IMR-90 (cell line): ENCODE measurements at places on chromosomes 2 and 18. TPM values are rescaled to one million over a fixed set of nuclear protein-coding genes. Genes with fewer than 3 reads are reported as not detected.

Gene CD226
- total RNA-seq: under 0.01 and 1.1 TPM in 2 replicates

Gene EPG5
- 104 and 114 TPM in 2 replicates for total RNA-seq

Gene FSHR
- total RNA-seq: not detected in 2 replicates

Gene HOXD12
- total RNA-seq: not detected in 2 replicates

Gene TSPYL6
- total RNA-seq: not detected in 2 replicates

Gene STEAP3
- total RNA-seq: 18.9 and 19.4 TPM in 2 replicates

Gene ITGB6
- total RNA-seq: under 0.01 TPM in 1 of 2 replicates, not detected in the other

Gene ALK
- not detected in 2 replicates for total RNA-seq

Gene STRADB
- 31.5 and 32.5 TPM in 2 replicates for total RNA-seq

Gene CAD
- 12.9 and 17.8 TPM in 2 replicates for total RNA-seq

Gene INO80D
- 4.5 and 5.0 TPM in 2 replicates for total RNA-seq

Gene PRKAG3
- not detected in 2 replicates for total RNA-seq

Gene PLGLB2
- total RNA-seq: 0.72 and 0.83 TPM in 2 replicates

Gene SPDYA
- total RNA-seq: not detected in 2 replicates

Gene IL1RL2
- 0.28 and 0.36 TPM in 2 replicates for total RNA-seq

Gene HOXD9
- total RNA-seq: not detected in 2 replicates

Gene TPO
- total RNA-seq: not detected in 2 replicates

Gene SEPTIN10
- 82.6 and 83.9 TPM in 2 replicates for total RNA-seq

Gene SGO2
- total RNA-seq: 6.3 and 16.9 TPM in 2 replicates

Gene RNU2-63P
- under 0.01 and 174 TPM in 2 replicates for total RNA-seq

Gene SERPINB4
- not detected in 2 replicates for total RNA-seq

Gene PLCL1
- total RNA-seq: 0.18 and 0.56 TPM in 2 replicates

Gene AQP12B
- not detected in 2 replicates for total RNA-seq

Gene HRH4
- total RNA-seq: not detected in 2 replicates

Gene TNS1
- 41.9 and 45.2 TPM in 2 replicates for total RNA-seq

Gene ZBTB7C
- total RNA-seq: not detected in 2 replicates

Gene EN1
- not detected in 2 replicates for total RNA-seq

Gene OTOS
- total RNA-seq: not detected in 2 replicates

Gene FAM124B
- not detected in 2 replicates for total RNA-seq

Gene NPPC
- total RNA-seq: 0.28 and 0.36 TPM in 2 replicates

Gene LBX2
- total RNA-seq: 0.18 and 0.56 TPM in 2 replicates

Gene MYL1
- not detected in 2 replicates for total RNA-seq

Gene RUFY4
- total RNA-seq: not detected in 2 replicates

Gene ZNF892
- 2.2 and 2.7 TPM in 2 replicates for total RNA-seq

Gene CAPN14
- under 0.01 TPM in 2 replicates for total RNA-seq

Gene SKA1
- 5.9 and 13.9 TPM in 2 replicates for total RNA-seq

Gene ZNF407
- 20.1 and 25.6 TPM in 2 replicates for total RNA-seq

Gene LAMA1
- 10.9 and 11.4 TPM in 2 replicates for total RNA-seq

Gene ACTG2
- 349 and 523 TPM in 2 replicates for total RNA-seq

Gene C2orf72
- 0.18 TPM in 1 of 2 replicates, not detected in the other for total RNA-seq

Gene SNTG2
- under 0.01 and 0.56 TPM in 2 replicates for total RNA-seq

Gene SMYD1
- not detected in 2 replicates for total RNA-seq

Gene LIPG
- under 0.01 TPM in 1 of 2 replicates, not detected in the other for total RNA-seq

Gene PRSS56
- not detected in 2 replicates for total RNA-seq

Gene GBX2
- total RNA-seq: not detected in 2 replicates

Gene PXDN
- 148 and 153 TPM in 2 replicates for total RNA-seq

Gene CYP26B1
- total RNA-seq: not detected in 2 replicates

Gene PJVK
- 0.28 and 0.72 TPM in 2 replicates for total RNA-seq

Gene MYO5B
- total RNA-seq: 0.54 and 0.56 TPM in 2 replicates

Gene TUBB8B
- total RNA-seq: not detected in 2 replicates

Gene RETSAT
- 25.0 and 32.3 TPM in 2 replicates for total RNA-seq

Gene LYPD1
- 79.7 and 87.6 TPM in 2 replicates for total RNA-seq

Gene AFF3
- total RNA-seq: 13.9 and 14.3 TPM in 2 replicates

Gene VWC2L
- total RNA-seq: not detected in 2 replicates

Gene SPAG16
- total RNA-seq: 7.3 and 16.9 TPM in 2 replicates

Gene NAGK
- 60.4 and 77.8 TPM in 2 replicates for total RNA-seq
